RPMI7951 (cell line): ENCODE measurements at places on chromosomes 5 and 9. TPM values are rescaled to one million over a fixed set of nuclear protein-coding genes. Genes with fewer than 3 reads are reported as not detected.

The PDE8B gene
- total RNA-seq: not detected in 2 replicates

The FAF2 gene
- 27.2 and 32.1 TPM in 2 replicates for total RNA-seq

The CCDC183 gene
- not detected in 2 replicates for total RNA-seq

The ZNF366 gene
- not detected in 2 replicates for total RNA-seq

The SEMA6A gene
- 0.12 and 0.39 TPM in 2 replicates for total RNA-seq

The ADAMTS19 gene
- total RNA-seq: not detected in 2 replicates

The ANKRD34B gene
- not detected in 2 replicates for total RNA-seq

The OTP gene
- under 0.01 TPM in 1 of 2 replicates, not detected in the other for total RNA-seq

The DIAPH1 gene
- 29.1 and 40.1 TPM in 2 replicates for total RNA-seq

The CD14 gene
- total RNA-seq: 0.20 and 0.96 TPM in 2 replicates

The CEP72 gene
- total RNA-seq: 3.1 and 3.7 TPM in 2 replicates

- DNase-seq: no peak
Measured at GRCh38 chr5:26737348-26738265, 300.8 kb downstream of the CDH9 start.

- no peak for DNase-seq
Measured at GRCh38 chr5:149213264-149213880, 58.3 kb upstream of the AFAP1L1 start.

DNA sequence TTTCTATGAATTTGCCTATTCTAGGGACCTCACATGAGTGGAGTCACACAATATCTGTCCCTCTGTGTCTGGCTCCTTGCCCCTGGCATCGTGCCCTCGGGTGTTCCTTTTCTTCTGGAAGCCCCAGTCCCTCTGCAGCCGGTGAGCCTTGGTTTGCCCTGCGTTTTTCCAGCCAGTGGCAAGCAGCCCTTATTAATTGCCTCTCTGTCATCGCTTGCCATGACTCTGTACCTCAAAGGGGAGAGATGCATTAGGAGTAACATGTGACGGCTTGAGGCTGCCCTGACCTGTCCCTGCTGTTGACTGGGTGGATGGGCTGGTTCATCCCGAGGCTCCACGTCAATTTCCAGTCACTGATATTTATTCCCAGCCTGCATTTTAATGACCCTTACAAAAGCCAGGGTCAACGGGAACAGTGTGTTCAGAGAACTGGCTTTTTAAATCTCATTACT, 87.3 kb downstream of the CFAP90 start:
- DNase-seq: no peak

GRCh38 chr5:38938424-38938823, 92.6 kb downstream of the OSMR start:
- DNase-seq: no peak

GRCh38 chr5:2196416-2196815, 313.7 kb upstream of the IRX4 start:
- no peak for DNase-seq

DNA sequence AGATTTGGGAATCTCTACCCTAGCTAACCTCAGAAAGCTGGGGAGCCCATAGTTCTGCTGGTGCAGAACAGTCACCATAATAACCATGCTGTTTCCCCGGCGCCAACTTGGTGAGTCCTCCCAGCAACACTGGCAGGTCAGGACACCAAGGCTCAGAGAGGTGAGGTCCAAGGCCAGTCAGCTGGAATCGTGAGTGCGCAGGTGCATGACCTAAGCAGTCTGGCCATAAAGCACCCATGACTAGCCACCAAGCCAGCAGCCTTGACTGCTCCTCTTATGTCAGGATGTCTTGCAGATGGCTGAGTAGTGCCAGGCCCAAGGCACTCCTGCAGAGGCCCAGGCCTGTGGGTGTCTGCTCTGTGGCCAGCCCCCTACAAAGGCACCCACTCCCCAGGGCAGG, 2.6 kb downstream of the RNF44 start:
- no peak for DNase-seq

GRCh38 chr9:81601639-81602623, 87.4 kb downstream of the TLE1 start:
- DNase-seq: no peak

DNA sequence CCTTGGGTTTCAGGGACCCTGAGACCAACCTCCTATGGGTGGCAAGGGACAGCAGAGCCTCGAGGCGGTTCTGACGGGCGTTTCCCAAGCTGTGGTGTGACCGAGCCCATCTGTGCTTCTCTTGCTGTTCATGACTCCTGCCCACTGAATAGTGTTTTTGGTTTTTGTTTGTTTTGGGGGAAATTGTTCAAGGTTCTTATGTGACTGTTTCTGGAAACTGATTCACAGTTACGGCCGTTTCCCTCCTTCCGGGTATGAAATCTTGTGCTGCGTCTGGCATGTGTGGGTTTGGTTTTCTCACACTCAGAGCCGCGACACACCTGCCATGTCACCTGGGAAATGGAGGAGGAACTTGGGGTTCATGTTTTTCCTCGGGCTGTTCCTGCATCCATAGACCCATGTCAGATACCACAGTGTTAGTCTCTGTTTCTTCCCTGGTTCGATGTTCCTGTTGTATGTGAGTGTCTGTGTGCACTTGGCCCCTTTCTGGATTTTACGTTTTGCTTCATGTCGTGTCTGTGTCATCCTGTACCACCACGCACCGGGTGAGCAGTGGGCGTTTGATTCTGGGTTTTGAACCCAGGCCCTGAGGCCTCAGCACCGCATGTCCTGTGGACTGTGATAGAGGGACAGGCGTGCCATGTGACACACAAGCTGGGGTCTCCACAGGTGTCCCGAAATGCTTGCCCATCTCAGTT, 28.8 kb downstream of the FBXW5 start:
- no peak for DNase-seq

GRCh38 chr9:94692601-94693000, 33.9 kb upstream of the AOPEP start:
- DNase-seq: no peak

- no peak for DNase-seq
Measured at GRCh38 chr5:38234737-38235136, 23.6 kb upstream of the EGFLAM start.

DNA sequence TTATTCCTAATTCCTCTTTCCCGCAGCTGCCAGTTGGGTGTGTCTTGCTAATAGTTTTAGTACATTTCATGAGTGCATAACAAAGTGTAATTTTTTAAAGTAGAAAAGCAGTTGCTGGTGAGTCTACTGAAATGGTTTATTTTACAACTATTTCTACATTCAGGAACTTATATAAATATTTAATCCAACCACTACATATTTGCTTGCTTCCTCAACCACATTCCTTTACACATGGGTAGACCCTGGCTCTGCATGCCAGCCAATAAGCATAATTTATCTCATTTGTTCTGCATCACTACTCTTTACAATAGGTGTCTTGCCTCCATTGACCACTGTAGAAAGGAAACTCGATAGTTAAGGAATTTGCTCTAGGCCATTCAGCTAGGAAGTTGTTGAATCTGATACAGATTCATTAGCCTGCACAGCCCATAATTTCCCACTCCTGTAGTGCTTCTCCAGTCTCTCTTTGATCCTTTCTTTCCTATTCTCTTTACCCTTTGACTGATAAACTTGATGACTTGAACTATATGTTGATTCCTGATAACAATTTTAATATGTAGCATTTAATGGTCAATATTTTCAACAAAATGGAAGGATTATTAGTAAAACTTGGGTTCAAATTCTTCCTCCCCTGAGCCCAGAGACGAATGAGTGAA, 342.5 kb upstream of the ACTBL2 start:
- peak; percentile 96 for DNase-seq

DNA sequence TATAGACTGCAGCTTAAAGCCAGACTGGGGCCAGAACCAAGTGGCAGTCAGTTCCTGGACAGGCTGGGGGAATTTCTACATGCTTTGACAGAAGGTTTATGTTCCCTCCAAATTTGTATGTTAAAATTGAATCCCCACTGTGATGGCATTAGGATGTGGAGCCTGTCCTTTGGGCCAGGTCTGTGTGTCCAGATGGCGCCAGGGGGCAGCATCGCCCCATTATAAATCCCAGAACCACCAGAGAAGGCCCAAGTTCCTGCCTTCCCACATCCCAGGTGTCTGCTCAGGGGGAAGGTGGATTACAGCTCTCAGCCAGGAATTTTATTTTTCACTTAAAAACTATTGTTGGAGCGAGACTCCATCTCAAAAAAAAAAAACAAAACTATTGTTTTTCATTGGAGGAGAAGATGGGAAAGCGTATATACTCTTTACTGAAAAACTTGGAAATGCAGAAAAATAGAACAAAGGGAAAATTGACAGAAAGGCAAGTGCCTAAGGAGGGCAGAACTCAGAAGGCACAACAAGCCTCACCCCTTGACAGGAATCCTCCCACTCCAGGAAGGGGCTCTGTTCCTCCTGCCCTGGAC, 5.0 kb downstream of the IL3 start:
- peak; percentile 73 for DNase-seq

DNA sequence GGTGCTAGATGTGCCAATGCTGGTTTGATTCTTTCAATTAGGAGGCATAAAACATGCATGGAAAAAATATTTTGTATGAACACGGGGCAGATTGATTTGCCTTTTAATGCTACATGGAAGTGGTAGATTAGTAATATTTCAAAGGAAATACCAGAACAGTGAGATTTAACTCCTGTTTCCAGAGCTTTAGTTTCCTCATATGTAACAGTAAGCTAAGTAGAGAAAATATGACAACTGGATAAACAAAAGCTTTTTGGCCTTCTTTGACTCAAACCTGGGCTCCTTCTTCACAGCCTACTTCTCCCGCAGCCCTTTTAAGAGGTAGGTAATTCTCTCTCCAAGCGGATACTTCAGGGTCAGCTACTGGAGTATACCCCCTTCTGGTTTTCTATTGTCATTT, 254.2 kb upstream of the TRPC7 start:
- no peak for DNase-seq

GRCh38 chr5:477871-478270, 34.9 kb downstream of the EXOC3 start:
- DNase-seq: no peak

GRCh38 chr9:35254984-35255857, 93.4 kb downstream of the UNC13B start:
- no peak for DNase-seq

- peak; percentile 53 for DNase-seq
Measured at GRCh38 chr5:145797336-145797735, 37.8 kb downstream of the PRELID2 start.

DNA sequence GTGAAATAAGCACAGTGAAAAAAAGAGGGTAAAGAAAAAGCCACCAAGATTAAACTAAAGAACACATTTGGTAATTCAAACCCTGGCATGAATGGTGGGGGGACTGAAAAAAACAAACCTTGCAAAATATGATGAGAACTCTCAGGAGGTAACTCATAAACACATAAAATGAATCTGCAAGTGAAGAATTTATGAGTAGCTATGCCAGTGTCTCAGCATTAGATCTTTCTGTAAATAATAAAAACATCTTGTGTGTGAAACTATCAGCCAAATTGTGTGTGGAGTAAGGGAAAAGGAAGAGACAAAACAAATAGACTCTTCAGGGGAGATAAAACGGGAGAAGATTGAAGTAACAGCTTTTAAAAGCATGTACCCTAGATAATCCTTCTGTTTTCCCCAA, 129.6 kb upstream of the SPEF2 start:
- DNase-seq: no peak

- no peak for DNase-seq
Measured at GRCh38 chr9:132509928-132510874, 72.2 kb upstream of the BARHL1 start.

DNA sequence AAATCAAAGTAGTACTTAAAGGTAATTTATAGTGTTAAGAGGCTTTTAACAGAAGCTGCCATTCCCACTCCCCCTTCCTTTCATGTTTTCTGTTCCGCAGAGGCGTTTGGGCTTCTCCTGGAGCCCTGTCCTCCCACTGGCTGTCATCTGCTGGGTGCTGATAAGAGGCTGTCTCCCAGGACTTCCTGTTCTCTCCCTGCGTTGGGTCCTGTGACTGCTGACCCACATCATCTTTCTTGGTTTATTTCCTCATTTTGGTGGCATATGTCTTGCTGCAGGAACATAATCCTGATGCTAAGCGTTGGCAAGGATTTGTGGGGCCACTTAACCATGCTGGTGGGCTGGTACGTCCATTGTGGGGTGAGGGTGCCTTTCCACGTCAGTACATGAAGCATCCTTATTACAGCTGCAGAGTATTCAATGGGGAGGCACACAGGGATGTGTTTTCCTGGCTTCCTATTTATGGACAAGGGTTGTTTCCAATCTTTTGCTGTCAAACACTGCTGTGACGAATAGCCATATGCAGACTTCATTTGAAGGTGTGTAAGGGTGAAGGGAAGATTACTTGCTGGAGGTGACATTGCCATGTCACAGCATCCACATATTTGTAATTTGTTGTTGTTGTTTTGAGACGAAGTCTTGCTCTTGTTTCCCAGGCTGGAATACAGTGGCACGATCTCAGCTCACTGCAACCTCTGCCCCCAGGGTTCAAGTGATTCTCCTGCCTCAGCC, 22.3 kb upstream of the RNF130 start:
- DNase-seq: no peak

DNA sequence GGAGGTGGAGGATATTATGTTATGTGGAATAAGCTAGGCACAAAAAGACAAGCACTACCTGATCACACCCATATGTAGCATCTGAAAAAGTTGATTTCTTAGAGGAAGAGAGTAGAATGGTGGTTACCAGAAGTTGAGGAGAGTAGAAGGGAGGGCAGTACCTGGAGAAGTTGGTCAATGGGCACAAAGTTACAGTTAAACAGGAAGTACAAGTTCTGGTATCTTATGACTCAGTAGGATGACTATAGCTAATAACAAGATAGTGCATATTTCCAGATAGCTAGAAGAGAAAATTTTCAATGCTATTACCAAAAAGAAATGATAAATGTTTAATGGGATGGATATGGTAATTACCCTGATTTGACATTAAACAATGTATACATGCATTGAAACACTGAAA, 686.7 kb downstream of the ISL1 start:
- no peak for DNase-seq

DNA sequence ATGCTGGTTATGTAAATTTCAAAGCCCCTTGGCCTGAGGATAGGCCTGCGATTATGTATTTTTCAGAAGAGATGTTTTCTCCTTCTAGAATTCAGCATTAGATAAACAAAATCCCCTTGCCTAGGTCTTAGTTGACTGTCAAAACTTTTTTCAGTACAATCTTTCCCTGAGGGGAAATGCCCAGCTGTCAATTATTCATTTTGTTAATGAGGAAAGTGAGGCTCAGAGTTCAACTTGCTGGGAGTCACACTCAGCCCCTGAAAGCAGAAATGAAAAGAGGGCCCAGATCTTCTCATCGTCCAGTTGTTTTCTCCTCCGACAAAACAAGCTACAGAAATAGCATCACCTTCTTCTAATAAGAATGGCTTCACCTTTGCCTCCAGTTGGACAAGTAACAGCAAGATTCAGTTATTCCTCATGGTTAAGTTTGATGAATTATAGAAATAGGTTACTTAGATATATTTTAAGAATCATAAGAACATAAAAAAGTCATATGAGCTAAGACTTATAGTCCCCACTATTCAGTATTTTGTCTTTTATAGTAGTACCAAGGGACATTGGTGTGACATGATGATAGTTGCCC, 627.1 kb upstream of the WWC1 start:
- no peak for DNase-seq

GRCh38 chr9:70477146-70477745, 62.8 kb upstream of the KLF9 start:
- peak; percentile 73 for DNase-seq
